ENCODE measurements at places on chromosomes 6 and 20.

DNA sequence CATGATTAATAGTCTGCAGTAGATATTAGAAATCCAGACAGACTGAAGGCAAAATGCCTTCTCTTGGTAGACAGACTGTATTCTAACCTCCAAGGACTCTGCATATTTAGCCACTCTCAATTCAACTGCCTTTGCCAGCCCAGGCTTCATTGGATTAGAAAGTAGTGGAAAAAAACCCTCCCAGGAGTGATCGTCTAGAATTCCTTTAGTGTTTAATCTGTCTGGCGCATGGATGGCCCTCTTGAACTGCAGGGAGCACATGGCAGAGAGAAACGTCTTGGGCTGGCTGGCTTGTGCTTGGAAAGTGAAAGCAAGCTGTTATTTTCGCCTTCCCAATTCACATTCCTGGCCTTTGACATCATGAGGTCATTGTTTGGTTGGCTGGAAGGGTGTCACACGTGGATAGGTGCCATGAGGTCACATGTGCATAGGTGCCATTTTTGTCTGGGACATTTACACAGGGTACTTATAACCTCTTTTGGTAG is 30.9 kb upstream of the NEDD9 start:
- no peak for DNase-seq

GRCh38 chr6:162999575-163000285 is 272.0 kb downstream of the PACRG start:
- no peak for DNase-seq

DNA sequence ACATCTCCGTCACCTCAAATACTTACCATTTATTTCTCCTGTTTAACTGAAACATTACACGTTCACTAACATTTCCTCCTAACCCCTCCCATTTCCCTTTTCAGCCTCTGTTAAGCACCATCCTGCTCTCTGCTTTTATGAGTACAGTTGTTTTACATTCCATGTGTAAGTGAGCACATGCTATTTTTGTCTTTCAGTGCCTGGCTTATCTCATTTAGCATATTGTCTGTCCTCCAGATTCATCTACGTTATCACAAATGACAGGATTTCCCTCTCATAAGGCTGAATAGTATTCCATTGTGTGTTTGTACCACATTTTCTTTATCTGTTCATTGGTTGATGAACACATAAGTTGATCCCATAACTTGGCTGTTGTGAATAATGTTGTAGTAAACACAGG is 22.7 kb downstream of the TAF11 start:
- DNase-seq, result no peak

- peak; percentile 84 for DNase-seq
These were observed 126.9 kb upstream of the FAM83B start for GRCh38 chr6:54719633-54720032.

- DNase-seq, result no peak
These were observed 9.0 kb downstream of the PAK5 start for GRCh38 chr20:9829835-9830234.

DNA sequence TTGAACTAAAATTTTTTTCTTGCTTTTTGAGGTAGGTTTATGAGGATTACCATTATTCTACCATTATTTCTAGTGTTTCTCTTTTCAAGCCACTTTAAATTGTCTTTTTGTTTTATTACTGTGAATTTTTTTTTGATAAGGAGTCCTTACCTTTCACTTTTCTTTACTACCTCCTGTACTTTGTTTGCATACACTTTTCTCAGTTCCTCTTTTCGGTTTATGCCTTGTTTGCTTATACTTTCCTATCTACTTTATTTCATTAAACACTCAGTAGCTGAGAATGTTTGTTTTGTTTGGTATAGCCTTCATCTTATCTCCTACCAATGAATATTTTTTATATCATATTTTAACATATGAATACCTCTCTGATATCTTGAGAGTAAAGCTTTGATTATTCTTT is 147.9 kb downstream of the TFAP2B start:
- DNase-seq, result no peak

DNA sequence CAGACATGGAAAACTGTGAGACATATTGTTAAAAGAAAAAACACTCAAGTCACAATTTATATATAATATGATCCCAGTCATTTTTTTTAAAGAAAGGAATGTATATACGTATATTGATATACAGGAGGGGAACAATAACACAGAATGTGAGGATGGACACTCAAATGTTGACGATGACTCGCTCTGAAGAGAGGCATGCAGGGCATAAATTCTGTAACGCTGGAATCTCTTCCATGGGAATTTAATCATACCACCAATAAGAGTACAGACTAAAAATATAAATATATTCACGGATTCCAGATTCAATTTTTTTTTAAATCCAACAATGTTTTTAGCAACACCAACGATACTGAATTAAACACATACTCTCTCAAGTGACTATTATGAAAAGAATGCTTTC is 106.9 kb upstream of the CCDC28A start:
- no peak for DNase-seq

- DNase-seq, result no peak
These were observed 8.8 kb upstream of the THBD start for GRCh38 chr20:23058240-23058639.

GRCh38 chr20:21739161-21739560 is 33.7 kb downstream of the PAX1 start:
- no peak for DNase-seq

GRCh38 chr20:47544852-47545251 is 43.2 kb downstream of the NCOA3 start:
- DNase-seq, result no peak

GRCh38 chr20:33404281-33404680 is 3.0 kb upstream of the CDK5RAP1 start:
- DNase-seq, result no peak

GRCh38 chr20:33658510-33658909 is 3.6 kb upstream of the C20orf144 start:
- no peak for DNase-seq

GRCh38 chr20:57212534-57213276 is 53.7 kb downstream of the BMP7 start:
- no peak for DNase-seq

- DNase-seq, result no peak
These were observed 146.2 kb downstream of the COL21A1 start for GRCh38 chr6:56101141-56101553.

- no peak for DNase-seq
These were observed 15.3 kb upstream of the BPIFB1 start for GRCh38 chr20:33267701-33268100.

- no peak for DNase-seq
These were observed 144.1 kb downstream of the MTHFD1L start for GRCh38 chr6:151009576-151009975.

DNA sequence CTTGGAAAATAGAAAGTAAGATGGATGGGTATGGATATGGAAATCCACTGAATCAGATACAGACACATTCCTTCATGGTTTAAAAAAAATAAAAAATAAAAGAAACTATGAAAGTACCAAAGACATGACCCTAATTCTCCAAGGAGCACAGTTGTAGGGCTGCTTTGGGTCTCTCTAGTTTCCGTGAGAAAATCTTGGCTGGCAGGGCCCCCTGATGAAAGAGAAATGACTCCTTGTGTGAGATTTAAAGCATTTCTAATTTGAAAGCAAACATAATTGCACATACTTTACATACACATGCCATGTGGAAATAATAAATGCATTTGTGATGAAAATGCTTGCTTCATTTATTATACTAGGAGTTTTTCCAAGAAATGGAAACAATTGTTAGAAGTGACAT is 593.9 kb upstream of the BTBD3 start:
- no peak for DNase-seq

GRCh38 chr6:150018846-150019580 is 6.3 kb downstream of the RAET1L start:
- DNase-seq, result no peak

DNA sequence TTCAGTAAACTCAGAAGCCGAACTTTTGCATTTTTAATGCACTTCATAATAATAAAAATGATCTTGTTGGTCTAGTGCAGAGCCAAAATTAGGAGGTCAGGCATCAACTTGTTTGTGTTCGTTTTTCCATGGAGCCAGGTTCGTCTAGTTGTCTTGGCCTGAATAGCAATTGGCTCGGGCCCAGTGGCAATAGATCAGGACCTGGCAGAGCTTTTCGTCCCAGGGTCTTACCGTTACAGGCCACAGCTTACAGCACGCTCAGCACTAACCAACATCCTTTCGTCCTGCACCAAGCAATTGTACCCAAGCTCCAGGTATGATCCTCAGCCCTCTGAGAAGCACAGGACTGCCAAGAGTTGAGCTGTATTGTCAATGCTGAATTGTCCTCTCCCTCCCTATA is 240.5 kb upstream of the PLN start:
- no peak for DNase-seq

DNA sequence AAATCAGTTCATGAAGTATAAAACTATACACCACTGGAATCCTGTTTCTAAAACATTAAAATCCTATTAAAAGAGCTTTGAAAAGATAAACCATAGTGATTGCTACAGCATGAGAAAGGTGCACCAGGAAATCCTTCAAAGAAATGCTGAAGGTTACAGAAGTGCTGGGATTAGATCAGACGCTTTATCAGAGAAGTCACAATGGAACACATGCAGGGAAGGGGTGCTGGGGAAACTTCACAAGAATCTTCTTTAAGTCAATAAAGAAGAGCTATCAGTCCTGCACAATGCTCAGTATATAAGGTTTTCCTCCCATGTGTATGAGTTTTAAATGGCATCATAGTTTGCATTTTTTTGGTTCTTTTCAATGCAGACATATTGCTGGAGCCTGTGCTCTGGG is 137.7 kb upstream of the SLC22A16 start:
- DNase-seq, result no peak

GRCh38 chr6:149755300-149756260 is 6.0 kb downstream of the PCMT1 start:
- DNase-seq, result no peak

- no peak for DNase-seq
These were observed at the start of gene SIRPD for GRCh38 chr20:1557605-1558004. Gene SIRPD (minus strand): TSS chr20:1557705. CDS start chr20:1557653, 52 bp downstream.

GRCh38 chr6:3345836-3346235 is 87.1 kb downstream of the PSMG4 start:
- DNase-seq, result no peak

DNA sequence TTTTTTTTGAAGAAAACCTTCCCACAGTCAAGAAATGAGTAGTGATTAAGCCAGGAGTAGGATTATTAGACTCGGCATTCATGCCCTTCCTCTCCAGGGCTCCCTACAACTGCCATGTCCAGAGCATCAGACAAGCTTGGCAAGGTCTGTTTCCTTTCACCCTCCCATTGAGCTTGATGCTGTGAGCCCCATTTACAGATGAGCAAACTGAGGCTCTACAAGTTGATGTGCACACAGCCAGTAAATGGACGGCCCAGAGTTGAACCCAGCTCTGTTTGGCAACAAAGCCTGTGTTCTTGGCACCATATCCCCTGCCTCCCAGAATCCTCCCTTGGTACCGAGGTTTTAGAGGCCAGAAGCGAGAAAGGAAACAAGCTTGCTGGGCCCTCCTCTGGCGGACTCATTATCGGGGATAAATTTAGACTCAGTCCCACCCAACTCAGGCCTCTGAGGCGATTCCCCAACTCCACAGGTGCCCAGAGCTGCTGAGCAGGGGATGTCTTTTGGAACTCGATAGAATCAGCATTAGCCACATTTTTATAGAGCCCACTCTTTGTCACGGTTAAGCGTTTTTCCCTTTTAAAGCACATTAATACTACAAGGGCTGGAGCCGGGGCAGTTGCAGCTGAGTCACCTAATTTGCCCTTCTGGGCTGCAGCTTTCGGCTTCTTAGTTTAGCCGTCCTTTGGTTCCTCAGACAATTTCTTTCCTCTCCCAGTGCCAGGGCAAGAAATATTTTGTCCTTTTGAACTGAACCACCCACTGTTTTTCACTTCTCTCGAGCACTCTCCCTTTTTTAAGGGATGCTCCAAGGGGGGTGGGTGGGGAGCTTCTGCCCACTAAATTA is 23.0 kb upstream of the NFATC2 start:
- no peak for DNase-seq

DNA sequence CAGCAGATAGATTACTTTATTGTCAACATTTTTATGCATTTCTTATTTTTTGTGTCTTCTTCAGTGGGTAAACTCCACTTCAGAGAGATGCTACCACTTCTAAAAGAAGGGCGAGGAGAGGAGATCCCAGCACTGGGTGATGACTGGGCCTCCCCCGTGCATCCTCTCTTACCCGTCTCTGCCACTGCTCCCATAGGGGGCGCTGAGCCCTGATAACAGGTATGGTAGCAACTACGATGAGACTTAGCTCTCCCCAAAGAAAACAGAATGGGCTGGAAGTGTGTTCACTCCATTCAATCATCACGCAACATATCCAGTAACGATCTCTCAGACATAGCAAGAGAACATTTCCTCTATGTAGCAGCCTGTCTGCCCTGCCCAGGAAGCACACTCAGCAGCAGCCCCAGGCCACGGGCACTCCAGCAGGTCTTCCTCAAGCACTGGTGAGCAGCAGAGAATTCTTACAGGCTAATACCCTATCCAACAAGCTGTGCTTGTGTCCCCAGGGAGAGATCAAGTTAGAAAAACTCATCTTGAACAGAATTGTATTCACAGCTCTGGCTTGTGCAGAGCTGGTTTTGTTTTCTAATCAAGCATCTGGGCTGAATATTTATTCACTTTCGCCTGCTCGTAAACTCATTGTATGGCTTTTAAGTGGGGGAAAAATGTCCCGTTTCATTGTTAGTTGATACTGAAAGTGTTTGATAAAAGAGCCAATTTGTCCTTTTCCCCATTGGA is 533.1 kb upstream of the CDH4 start:
- DNase-seq, result peak; percentile 92

DNA sequence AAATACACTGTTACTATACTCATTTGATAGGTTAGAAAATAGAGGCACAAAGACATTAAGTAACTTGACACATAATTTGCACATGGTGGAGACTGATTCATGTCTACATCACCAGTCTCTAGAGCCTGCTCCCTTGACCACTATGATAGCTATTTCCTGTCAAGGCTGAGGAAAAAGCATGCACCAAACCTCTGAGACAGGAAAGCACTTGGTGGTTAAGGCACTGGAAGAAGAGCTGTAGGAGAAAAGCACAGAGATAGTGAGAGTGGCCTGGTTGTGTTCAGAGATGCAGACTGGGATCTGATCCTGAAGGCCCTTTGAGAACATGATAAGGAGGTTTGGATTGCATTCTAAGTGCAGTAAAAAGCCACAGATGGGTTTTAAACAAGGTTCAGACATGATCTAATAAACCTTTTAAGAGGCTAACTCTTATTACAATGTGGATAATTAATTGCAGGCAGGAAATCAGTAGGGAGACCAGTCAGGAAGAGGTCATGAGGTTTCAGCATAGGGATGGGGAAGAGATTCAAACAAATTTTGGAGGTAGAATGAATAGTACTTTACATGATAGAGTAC is 168.9 kb downstream of the PHF3 start:
- DNase-seq, result peak; percentile 45

DNA sequence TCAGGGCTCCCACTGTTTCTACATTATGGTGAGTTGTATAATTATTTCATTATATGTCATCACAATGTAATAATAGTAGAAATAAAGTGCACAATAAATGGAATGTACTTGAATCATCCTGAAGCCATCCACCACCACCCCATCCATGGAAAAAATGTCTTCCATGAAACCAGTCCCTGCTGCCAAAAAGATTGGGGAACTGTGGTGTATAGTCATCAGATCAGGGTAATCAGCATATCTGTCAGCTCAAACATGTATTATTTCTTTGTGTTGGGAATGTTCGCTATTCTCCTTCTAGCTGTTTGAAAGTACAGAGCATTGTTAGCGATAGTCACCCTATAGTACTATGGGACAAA is 33.8 kb upstream of the SLC22A23 start:
- DNase-seq, result no peak

GRCh38 chr6:54910921-54911320 is 64.3 kb downstream of the FAM83B start:
- DNase-seq, result no peak

Measured in NCI-H524 (cell line).